Activated T-cell treated with anti-CD3 and anti-CD28 coated beads, Interleukin-2, amount 50 U/mL, for 48 hours (primary cell): ENCODE measurements at places on chromosomes 7 and 10.

DNA sequence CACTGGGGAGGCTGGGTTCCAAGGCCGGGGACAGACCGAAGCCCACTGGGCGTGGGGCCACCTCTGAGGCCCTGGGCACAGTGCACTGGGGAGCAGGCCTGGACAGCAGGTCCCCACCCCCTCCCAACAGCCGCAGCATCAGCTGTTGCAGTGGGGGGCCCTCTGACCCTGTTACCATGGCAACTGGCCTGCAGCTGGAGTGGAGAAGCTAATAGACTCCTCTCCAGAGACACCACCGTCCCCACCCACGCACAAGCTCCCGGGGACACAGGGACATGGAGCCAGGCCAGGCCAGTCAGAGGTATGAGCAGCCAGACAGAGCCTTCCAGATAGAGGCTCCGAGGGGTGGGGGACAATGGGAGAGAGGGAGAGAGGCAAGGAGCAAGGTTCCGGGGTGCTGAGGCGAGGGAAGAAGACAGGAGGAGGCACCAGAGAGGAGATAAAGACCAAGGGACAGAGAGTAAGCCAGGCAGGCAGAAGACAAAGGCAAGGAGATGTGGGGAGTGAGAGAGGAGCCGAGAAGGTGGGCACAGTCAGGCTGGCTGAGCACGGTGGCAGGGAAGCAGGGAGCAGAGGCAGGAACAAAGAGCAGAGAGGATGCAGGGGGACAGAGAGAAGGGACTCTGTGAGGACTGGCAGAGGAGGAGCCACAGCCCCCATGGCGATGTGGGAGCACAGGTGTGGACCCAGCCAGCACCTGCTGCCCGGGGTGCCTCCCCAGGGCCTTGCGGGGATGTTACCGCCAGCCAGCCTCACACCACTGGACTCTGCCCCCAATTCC is 6.7 kb downstream of the KCNH2 start:
- DNase-seq, result no peak

GRCh38 chr10:90462749-90463470 is 394.9 kb downstream of the HTR7 start:
- no peak for DNase-seq

DNA sequence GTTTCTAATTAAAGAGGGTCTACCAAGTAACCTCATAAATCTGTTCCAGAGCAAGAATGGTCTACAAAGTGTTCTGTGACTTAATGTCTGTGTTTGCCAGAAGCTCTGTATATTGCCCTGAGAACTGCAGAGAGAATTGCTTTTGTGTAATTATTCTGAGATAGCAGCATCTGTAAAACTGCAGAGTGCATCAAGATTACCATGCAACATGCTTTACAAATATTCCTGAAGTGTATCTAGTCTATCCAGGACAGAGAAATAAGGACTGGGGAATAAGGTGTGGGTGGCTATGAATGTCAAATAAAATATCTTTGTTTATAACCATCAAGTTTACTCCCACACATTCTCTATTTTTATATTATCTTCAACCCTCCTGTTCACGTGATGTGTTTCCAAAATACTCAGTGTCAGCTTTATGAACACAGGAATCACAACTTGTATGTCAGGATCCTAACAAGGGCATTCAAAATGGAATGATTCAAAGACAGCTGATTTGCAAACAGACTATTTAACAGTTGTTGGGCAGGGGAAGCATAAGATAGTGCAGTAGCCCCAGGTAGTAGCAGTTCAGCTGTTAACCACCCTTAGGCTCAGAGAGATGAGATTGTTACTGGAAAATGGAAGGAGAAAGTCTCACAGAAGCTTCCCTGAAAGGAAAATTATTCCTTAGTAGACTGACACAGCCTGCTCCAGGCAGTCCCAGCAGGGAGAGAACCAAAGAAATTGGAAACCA is 15.3 kb upstream of the LIPA start:
- no peak for DNase-seq

DNA sequence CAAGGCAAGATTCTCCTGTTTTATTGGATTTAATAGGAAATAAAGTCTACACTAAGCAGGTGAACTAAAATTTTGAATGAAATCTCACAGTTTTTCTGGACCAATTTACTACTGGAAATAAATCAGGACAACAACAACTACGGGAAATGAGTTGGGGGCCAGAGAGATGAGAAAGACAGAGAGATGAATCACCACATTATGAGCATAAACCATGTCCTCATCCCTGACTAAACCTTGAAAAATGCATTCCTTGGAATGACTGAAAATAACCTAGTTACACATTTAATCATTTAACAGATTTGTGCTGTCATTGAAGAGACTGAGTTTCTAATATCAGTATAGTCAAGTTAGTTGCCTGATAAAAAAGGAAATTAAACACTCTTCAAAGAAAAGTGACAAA is 608.4 kb upstream of the KCND2 start:
- no peak for DNase-seq

- no peak for DNase-seq
Measured at GRCh38 chr10:20330246-20330645, 514.0 kb downstream of the PLXDC2 start.

DNA sequence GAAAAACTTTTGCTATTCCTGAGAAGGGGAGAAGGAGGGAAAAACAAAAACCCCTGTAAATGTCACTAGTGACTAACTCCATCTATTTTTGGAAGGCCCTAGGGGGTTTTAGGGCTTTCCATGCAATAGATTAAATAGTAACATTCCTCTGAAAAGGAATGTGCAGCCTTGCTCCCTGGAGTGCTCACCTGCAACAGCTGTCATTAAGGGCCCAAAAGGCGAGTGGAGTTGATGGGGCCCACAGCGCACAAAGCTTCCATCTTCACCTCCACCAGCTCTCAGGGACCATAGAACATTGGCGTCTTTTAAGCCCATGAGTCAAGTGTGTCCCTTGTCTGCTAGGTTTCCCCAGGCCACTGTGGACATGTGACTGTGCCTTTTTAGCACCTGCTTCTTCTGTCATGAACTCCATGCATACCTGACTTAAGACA is 58.0 kb upstream of the IL6 start:
- no peak for DNase-seq

- no peak for DNase-seq
Measured at GRCh38 chr7:95582578-95583293, 13.6 kb downstream of the PDK4 start.

DNA sequence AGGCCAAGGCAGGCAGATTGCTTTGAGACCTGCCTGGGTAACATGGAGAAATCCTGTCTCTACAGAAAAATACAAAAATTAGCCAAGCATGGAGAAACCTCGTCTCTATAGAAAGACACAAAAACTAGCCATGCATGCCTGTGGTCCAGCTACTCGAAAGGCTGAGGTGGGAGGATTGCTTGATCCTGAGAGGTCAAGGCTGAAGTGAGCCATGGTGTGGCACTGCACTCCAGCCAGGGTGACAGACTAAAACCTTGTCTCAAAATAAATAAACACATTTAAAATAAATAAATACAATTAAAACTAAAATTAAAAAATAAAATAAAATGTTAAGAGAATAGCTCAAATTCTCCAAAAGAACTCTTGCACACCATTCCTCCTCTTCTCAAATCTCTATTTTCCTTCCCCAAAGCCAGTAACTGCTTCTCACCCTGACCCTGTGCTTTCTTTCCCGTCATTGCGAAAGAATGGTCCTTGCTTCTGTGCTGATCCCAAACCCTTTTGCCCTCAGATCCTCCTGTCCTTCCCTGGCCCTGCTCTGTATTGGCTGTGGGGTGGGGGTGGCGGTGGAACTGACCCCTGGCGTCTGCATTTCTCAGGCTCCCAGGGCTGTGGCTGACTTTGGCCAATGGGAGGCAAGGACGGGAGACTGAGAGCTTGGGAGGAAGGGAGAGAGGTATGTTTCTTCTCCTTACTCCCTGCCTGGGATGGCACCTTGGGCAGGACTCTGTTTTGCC is 12.4 kb downstream of the SRGN start:
- no peak for DNase-seq

DNA sequence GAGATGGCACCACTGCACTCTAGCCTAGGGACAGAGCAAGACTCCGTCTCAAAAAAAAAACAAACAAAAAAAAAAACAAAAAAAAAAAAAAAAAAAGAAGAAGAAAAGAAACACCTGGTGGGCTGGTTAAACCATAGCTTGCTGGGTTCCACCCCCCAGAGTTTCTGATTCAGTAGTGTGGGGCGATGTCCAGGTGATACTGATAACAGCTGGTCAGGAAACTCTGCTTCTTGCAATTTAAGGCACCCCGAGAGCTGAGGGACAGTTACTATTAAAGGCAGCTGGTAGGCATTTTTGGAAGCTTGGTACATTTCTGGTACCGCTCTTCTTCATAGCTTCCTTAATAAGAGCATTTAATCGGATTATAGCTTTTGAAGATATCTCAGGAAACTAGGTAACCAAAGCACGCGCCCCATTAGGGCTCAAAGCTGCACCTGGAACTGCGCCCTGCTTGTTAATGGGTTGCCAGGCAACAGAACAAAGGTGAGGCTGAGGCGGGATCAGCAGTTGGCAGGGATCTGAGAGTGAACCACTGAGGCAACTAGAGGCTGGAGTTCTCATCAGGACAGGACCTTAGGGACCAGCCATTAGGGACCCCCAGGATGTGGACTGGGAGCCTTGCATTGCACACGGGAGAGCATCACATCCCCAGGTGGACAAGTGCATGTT is 6.5 kb upstream of the SDK1 start:
- no peak for DNase-seq

DNA sequence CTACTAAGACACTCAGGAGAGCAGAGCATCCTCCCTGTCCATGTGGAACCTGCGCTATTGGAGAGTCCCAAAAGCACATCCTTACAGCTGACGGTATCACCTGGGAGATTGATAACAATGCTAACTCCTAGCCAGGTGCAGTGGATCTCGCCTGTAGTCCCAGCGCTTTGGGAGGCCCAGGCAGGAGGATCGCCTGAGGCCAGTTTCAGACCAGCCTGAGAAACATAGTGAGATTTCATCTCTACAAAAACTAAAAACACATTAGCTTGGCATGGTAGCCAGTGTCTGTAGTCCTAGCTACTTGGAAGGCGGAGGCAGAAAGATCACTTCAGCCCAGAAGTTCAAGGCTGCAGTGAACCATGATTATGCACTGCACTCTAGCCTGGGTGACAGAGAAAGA is 174.9 kb downstream of the ARHGAP12 start:
- no peak for DNase-seq

GRCh38 chr10:80268266-80268665 is 21.2 kb downstream of the MAT1A start:
- DNase-seq, result no peak

- DNase-seq, result no peak
Measured at GRCh38 chr7:104395162-104395561, 66.8 kb downstream of the LHFPL3 start.

GRCh38 chr7:106608661-106609060 is 52.3 kb downstream of the CCDC71L start:
- no peak for DNase-seq

GRCh38 chr7:132783824-132784223 is 207.6 kb upstream of the PLXNA4 start:
- DNase-seq, result no peak

DNA sequence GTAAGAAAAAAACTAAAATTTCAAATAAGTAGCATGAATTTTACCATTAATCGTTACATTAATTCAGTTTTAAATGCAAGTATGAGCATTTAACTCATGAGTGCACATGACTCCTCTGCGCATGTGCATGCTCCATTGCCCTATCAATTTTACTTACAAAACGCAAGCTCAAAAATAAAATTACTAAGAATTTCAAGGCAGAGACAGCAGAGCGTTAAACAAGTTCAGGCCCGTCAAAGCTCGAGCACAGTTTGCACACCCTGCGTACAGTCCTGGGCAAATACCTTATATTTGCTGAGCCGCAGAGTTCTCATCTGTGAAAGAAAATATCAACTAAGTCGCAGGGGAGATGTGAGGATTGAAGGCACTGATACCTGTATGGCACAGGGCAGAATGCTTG is 373.6 kb downstream of the BBS9 start:
- DNase-seq, result no peak

- peak; percentile 90 for DNase-seq
Measured at GRCh38 chr10:133307776-133308420, 774 bp downstream of the TUBGCP2 start.

GRCh38 chr7:17211307-17211836 is 87.1 kb upstream of the AHR start:
- DNase-seq, result no peak

DNA sequence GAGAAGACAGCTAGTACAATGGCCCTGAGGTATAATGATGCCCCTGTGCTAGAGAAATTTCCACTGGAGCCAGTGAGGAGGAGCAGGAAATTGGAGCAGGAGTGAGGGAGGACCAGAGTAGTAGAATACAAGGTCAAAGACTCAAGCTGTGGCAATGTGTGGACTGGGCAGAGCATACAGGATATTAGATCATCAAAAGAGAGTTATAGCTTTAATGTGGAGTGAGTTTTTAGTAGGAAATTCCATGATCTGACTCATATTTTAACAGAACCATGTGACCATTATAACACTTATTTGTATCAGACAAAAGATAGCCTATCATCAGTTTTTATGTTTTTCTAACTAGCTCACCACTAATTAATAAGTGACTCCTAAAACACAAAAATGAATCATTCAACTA is 154.1 kb downstream of the DGKB start:
- no peak for DNase-seq

DNA sequence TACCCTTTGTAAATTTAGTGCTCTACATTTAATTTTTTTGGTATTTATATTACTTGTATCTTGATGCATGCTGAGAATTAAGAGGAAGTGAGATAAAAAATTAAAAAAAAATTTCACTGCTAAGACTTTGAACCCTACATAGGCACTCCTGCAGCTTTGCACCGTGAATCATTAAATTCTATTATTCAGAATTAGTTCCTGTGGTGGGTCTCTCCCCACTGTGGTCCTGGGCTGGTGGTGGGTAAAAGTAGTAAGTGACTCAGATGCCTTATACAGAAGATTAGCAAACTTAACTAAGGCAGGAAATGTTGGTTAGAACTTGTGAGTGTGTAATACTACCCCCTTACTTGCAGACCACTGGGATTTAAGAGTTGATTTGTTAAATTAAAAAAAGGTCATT is 72.6 kb downstream of the AP3M1 start:
- DNase-seq, result peak; percentile 64

- no peak for DNase-seq
Measured at GRCh38 chr10:804787-805619, 115.5 kb upstream of the DIP2C start.

DNA sequence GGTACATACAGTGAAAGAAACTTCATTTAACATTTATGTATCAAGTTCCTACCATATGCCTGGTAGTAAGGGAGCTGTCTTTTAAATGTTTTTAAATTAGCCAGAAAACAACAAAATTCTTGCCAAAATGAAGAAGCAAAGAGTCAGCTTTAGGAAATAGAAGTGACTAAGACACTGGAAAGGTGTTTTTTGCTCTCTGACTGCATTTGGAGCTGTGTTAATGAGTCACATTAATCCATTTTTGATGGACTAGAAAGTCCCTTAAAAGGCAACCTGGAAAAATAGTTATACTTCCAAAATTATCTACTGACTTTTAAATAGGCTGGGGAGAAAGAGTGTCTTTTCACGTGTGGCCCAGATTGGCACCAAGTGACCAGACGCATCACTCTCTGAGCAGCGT is 3.9 kb upstream of the COL17A1 start:
- DNase-seq, result no peak
